Endodermal cell (in vitro differentiated cells): ENCODE measurements at places on chromosomes 5 and 9. TPM values are rescaled to one million over a fixed set of nuclear protein-coding genes. Genes with fewer than 3 reads are reported as not detected.

The ISL1 gene
- 5.4 and 6.1 TPM in 2 replicates for total RNA-seq

The IL9 gene
- total RNA-seq = not detected in 3 replicates

The PCDHB5 gene
- 42.8 and 43.5 TPM in 2 replicates for total RNA-seq

The NTRK2 gene
- 0.16 and 0.18 TPM in 2 replicates for total RNA-seq

The CDHR2 gene
- 0.31 to 1.0 TPM (median 0.89 TPM) in 3 replicates for total RNA-seq

GRCh38 chr9:88814577-88814976, 176.7 kb upstream of the S1PR3 start:
- no peak overlapping the region for H3K27ac ChIP-seq
- no peaks in the 10 kb centered on the region for H3K36me3 ChIP-seq
- DNase-seq = no peak
- peaks cover 6% of the 10 kb centered on the region for H3K4me1 ChIP-seq
- no peaks in the 10 kb centered on the region for H3K27me3 ChIP-seq

- no peaks in the 10 kb centered on the region for H3K27me3 ChIP-seq
- H3K4me3 ChIP-seq = no peak overlapping the region
- peaks cover 4% of the 10 kb centered on the region for H3K4me1 ChIP-seq
- H3K27ac ChIP-seq = no peak overlapping the region
Measured at GRCh38 chr5:78243639-78244038, 50.9 kb downstream of the AP3B1 start.

GRCh38 chr5:61322738-61323725, 9.0 kb upstream of the ZSWIM6 start:
- peaks cover 3% of the 10 kb centered on the region for H3K4me1 ChIP-seq
- no peak for DNase-seq
- H3K4me3 ChIP-seq = no peak overlapping the region
- H3K36me3 ChIP-seq = no peaks in the 10 kb centered on the region
